ENCODE measurements at places on chromosomes 4 and X.
A peak's percentile ranks its signal among the peaks of the same experiment; 100 is the strongest.

DNA sequence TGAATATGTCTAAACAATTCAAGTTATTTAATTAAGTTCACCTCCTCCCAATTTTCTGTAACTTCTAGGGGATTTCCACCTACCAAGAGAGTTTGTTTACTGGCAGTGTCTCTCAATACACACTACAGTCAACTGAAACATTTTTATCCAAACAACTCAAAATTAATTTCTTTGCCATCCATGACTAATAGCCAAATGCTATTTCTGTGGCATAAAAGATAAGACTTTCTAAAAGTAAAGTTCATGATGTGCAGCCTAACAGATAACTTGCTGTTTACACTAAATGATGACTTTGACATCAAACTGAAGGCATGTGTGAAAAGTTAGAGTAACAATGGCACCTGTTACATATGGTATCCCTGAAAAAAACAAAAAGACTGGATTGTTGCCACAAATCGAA, 7.3 kb downstream of the TAB3 start:
- DNase-seq: no peak

GRCh38 chr4:5969336-5969735, 48.9 kb downstream of the C4orf50 start:
- no peak for DNase-seq

DNA sequence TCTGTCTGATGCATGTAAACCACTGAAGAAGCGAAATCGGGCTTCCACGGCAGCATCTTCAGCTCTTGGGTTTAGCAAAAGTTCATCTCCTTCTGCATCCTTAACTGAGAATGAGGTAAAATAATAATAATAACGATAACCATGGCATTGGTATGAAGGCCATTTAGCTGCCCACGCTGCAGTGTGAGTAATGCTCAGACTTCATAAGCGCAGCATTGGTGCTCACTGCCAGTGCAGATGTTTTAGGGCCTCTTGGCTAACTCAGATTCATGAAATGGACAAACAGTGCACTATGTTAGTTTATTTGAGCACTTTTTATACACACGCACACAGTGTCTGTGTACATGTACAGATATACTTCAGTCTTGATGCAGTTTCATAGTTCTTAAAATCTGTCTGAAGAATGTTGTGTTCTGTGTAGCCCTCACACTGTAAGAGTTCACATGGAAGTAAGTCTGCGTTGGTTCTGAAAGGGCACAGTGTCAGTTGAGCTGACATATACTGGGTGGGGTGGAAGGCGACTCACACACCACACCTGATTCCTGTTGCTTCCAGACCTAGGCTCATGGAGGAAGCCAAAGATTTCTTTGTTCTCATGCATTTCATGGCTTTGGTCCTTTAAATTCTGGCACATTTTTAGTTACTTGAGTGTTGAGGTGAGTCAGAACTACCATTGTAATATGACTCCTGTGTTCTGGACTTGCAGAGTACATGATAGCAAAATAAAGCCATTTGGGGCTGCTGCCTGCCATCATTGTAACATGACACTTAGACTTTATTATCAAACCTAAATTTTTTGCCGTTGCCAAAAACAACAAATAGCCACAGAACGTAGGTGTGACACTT, 68.7 kb downstream of the NSD2 start:
- DNase-seq: no peak

DNA sequence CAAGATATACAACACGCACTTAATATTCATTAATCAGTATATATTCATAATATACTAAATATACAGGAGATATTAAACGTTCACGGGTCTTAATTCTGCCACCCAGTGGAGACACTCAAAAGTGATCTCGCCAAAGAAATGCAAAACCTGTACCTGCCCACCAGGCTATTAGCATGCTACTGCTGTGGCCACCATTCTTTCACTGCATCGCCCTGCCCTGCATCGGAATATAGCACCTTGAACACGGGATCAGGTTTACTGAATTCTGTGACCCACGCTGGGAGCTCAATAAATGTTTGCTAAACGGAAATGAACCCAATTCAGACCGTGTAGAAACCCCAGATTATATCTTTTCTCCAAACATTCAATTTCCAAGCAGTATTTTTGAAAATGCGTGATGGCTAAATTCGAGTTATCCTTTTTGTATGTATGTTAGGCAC, 840 bp upstream of the CLCN3 start:
- DNase-seq: peak; percentile 59

GRCh38 chrX:9921407-9921806, 45.8 kb upstream of the CLDN34 start:
- DNase-seq: no peak

DNA sequence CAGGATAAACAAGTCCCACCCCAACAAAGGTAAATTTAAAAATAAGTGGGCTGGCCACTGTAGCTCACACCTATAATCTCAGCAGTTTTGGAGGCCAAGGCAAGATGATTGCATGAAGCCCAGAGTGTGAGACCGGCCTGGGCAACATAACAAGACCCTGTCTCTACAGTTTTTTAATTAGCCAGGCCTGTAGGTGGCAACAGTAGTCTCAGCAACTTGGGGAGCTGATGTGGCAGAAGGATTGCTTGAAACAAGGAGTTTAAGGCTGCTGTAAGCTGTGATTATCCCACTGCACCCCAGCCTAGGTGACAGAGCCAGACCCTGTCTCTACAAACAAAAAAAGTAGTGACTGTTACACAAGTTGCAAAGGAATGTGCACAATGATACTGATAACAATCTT, 74.6 kb upstream of the FAAH2 start:
- no peak for DNase-seq

GRCh38 chr4:13537011-13537831, 7.1 kb downstream of the NKX3-2 start:
- DNase-seq: no peak

DNA sequence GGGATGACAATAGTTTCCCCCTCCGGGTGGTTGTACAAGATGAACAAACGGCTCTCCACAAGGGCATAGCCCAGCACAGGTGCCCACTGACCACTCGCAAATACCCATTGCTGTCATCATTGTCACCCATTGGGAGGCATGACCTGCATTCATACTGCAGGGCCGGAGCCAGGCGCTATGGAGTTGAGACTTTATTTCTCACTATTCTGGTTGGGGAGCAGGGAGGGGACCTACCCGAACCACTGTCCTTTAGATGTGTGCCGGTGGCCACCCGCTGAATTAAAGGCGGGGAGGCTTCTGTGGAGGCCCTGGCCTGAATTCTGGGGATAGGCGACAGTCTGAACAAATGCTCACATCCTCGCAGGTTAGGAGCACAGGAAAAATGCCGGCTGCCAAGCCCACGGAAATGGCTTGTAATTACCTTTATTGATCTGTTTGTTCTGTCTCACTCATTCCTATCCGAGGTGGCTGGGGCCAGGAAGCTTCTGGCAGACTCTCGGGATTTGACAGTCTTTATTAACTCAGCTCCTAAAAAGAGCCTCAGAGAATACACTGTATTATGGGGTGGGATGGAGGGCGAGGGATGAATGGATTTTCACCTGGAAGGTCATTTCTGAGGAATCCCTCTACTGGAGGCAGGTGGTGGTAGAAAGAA, 125.1 kb upstream of the PSAPL1 start:
- DNase-seq: no peak

DNA sequence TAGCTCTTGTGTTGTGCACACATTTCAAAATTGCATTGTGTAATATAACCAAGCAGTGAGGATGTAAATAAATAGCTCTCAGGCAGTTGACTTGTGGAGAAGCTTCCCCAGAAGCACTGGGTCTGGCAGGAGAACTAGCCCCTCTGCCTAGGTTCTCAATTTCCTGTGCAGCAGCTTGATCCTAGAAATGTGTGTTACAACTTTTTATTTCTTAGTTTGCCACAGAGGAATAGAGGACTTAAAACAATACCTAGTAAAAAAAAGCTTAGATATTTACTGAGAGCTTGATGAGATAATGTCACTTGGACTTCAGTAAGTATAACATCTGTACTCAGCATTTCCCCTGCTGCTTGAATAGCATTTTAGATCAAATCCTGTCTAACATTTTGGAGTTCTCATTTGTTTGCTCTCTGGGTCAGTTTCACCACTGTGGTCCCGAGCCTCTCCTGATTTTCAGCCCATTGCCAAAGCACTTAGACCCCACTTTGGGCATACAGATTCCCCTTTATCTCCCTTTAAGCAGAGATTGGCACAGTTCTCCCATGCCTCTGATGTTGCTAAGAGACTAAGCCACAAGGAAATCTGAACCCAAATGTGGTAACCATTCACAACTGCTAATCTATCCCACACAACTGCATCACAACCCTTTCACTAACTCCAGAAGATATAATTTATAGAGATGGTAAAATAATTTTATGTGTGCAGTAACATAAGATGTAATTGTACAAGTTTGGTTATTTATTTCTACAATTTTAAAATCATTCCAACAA, 98.2 kb upstream of the NRK start:
- no peak for DNase-seq

- no peak for DNase-seq
These were observed 103.4 kb upstream of the GRXCR1 start for GRCh38 chr4:42789041-42789567.

GRCh38 chr4:180828455-180829018, 1414.7 kb upstream of the TENM3 start:
- no peak for DNase-seq

DNA sequence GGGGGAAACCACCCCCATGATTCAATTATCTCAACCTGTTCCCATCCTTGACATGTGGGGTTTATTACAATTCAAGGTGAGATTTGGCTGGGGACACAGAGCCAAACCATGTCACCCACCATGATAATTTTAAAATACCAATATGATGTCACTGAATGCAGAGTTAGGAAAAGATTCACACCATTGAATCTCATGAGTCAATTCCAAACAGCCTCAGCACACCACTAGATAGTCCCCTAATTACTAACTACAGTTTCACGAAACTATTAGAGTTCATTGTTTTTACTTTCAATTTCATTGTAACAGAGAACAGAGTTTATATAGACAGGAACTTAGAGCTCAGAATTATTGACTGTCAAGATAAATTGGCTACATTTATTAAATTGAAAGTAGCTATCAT, 410.2 kb downstream of the FAM47A start:
- no peak for DNase-seq

- DNase-seq: no peak
These were observed 655.3 kb downstream of the IQCM start for GRCh38 chr4:149160370-149160769.

GRCh38 chrX:72295745-72296144, 10.0 kb downstream of the CITED1 start:
- DNase-seq: no peak

DNA sequence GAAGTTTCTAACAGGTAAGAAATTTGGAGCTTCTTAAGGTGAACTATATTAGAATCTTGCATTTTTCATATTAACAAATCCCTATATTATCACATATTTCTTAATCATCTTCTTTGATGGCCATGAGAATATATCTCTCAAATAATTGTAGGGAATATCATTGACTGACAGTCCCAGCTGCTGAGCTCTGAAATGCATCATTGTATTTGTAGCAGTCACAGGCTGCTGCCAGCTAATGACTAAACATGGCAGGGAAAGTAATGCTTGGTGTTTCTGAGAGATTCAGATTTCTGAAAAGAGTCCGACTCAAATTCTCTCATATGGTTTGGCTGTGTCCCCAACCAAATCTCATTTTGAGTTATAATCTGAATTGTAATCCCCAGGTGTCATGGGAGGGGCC, 171.9 kb downstream of the TRAM1L1 start:
- no peak for DNase-seq

- DNase-seq: no peak
These were observed 97.5 kb upstream of the PRPS2 start for GRCh38 chrX:12693754-12694153.

GRCh38 chr4:13246107-13246506, 238.0 kb downstream of the RAB28 start:
- DNase-seq: no peak

- peak; percentile 75 for DNase-seq
These were observed 8.1 kb upstream of the DCTD start for GRCh38 chr4:182925298-182925757.

- DNase-seq: no peak
These were observed 1.1 kb upstream of the PPP3CA start for GRCh38 chr4:101348367-101348827.

- no peak for DNase-seq
These were observed 951.8 kb upstream of the IGFBP7 start for GRCh38 chr4:58061967-58062366.

GRCh38 chr4:89716893-89717292, 120.1 kb downstream of the SNCA start:
- DNase-seq: no peak

DNA sequence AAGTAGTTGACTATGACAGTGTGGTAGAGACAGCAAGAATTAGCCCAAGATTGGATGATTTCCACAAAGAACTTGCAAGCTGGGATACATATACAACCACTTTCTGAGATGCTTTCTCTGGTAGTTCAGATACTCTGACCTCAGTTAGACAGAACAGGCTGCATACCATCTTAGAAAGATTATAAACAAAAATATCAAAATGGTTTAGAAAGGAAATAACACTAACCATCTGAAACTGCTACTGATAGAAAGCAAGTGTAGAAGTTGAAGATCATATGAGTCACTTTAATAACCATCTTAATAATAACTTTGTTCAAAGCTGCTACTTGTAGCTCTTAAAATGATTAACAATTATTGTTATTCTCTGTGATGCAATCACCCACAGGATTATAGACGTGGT, 255.4 kb upstream of the TTC29 start:
- DNase-seq: no peak

GRCh38 chr4:3483471-3483921, 20.4 kb downstream of the DOK7 start:
- no peak for DNase-seq

- no peak for DNase-seq
These were observed 209.5 kb downstream of the ARHGAP10 start for GRCh38 chr4:147941373-147941772.

DNA sequence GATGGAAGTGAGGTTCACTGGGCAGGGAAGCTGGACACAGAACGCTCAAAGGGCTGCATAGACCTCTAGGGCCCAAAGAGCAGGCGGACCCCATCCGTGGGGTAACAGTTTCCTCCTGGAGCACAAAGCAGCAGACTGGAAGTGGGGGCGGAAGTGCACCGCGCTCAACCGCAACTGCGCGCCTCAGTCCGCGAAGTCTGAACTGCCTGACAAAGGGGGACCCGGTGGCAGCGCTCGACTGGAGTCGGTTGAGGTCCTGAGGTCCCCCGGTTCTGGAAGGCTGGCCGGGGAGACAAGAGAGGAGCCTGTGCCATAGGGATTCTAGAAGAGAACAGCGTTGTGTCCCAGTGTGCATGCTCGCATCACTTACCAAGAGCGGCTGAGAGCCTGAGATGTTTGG, 58.5 kb downstream of the ALPK1 start:
- no peak for DNase-seq

GRCh38 chr4:34432706-34433105, 1811.6 kb downstream of the ARAP2 start:
- DNase-seq: no peak

Data from CD4-positive, alpha-beta T cell treated with Interleukin-17A for 4 hours (primary cell).